ENCODE measurements at places on chromosomes 5 and 9.

- no peak for DNase-seq
Observed at GRCh38 chr5:54108136-54108535, 202.2 kb downstream of the ARL15 start.

DNA sequence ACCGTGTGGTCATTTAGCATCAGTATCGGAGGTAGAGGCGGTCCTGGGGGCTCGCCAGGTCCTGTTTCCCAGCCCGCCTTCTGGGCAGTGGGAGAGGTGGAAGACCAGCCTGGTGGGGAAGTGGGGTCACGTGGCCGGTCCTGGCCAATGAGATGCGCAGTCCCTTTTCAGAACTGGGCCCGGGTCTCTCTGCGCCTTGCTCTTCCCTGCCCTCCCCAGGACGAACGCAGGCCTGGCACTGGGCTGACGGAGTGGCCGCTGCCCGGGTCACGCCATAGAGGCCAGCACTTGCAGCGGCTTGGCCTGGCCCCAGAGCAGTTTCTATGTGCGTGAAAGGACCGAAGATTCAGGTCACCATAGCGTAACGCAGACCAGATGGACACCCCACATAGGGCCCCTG, 97.6 kb downstream of the OLFM1 start:
- DNase-seq, result no peak

DNA sequence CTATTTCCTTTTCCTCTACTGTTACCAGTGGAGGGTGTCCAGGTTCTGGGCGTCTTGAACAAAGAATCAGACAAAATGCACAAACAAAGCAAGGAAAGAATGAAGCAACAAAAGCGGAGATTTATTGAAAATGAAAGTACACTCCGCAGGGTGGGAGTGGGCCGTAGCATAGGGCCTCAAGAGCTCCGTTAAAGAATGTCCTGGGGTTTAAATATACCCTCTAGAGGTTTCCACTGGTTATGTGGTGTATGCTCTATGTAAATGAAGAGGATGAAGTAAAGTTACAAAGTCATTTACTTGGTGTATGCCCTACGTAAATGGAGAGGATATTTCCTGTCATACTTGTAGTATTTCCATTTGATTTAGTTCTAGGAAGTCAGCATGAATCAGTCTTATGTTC, 113.5 kb upstream of the MRPS30 start:
- no peak for DNase-seq

DNA sequence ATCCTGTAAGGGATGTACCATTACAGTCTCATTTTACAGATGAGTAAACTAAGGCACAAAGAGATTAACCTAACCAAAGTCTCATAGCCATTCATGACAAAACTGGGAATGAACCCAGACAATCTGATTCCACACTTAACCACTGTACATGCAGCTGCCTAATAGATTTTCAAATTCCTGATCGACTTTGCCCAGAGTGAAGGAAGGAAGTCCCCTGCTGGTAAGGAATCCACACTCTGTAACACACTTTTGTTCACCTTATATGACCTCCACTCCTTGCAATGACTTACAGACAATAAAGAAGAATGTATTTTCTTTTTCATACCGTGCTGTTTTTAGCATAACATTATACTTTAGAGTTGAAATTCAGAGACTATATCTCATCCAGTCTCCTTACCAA, 31.3 kb upstream of the PLPP6 start:
- DNase-seq, result no peak

GRCh38 chr9:79565245-79565644, 6.5 kb upstream of the TLE4 start:
- no peak for DNase-seq

GRCh38 chr5:28313321-28313951, 1275.0 kb upstream of the CDH9 start:
- DNase-seq, result no peak

- DNase-seq, result no peak
Observed at GRCh38 chr9:22211588-22212360, 202.7 kb upstream of the CDKN2B start.

DNA sequence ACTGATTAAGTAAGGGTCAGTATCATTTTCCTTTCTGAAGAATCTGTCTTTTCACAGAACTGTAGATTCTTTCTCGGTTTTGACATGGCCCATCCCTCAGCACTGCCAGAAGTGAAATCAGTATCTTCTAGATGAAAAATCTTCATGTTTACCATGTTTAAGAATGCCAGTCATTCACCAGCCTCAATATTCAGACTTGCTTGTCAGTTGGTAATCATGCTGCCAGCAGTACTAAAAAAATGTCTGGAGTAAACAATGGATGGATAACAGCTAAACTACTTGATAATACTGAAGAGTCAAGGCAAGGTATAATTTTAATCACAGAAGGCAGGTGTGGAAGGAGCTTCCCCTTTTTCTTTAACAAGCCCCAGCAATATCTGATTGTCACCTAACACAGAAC, 306.8 kb upstream of the DMAC1 start:
- no peak for DNase-seq

GRCh38 chr9:22041775-22042174, 32.7 kb upstream of the CDKN2B start:
- no peak for DNase-seq

DNA sequence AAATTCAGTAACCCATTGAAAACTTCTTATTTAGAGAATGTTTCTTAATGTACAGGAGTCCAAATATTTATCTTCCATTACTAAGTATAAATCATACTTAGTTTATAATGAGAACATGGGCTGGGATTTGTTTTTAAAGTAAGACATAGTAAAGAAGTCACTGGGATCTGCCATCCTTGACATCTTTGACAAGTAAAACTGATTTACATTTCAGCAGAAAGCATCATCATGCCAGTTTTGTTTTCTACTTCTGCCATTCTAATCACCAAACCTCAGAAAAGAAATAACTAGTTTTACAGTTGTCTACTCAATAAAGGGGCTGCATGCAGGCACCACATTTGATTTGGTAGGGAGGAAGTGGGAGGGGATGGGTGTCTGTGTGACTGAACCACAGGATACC, 221.7 kb upstream of the PPP1R2B start:
- no peak for DNase-seq

- no peak for DNase-seq
Observed at GRCh38 chr9:5608298-5609225, 20.3 kb upstream of the RIC1 start.

DNA sequence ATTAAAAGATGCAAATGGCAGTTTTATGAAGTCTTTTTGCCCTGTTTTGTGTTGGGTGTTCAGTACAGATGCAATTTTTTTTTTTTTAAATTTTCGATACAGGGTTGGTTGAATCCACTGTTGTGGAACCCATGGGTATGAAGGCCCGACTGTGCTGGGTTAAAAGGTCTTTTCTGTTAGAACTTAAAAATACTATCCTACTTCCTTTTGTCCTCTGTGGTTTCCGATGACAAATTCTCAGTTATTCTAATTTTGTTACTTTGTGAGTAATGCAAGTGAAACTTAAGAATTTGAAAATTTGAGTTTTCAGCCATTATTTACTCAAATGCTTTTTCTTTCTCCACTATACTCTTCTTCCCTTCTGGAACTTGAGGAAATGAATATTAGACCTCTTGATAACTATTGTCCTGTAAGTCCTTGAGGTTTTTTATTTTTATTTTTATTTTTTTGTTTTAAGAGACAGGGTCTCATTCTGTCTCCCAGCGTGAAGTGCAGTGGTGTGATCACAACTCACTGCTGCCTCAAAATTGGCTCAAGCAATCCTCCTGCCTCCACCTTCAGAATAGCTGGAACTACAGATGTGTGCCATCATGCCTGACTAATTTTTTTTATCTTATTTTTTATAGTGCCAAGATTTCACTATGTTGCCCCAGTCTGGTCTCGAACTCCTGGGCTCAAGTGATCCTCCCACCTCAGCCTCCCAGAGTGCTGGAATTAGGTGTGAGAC, 67.5 kb downstream of the ZCCHC7 start:
- no peak for DNase-seq

GRCh38 chr9:116844621-116845020, 157.5 kb downstream of the TRIM32 start:
- no peak for DNase-seq

- no peak for DNase-seq
Observed at GRCh38 chr5:131475541-131475941, 159.5 kb downstream of the RAPGEF6 start.

GRCh38 chr5:10360686-10361085, 7.2 kb downstream of the MARCHF6 start:
- DNase-seq, result no peak

GRCh38 chr9:106333481-106333880, 529.5 kb upstream of the ZNF462 start:
- no peak for DNase-seq

DNA sequence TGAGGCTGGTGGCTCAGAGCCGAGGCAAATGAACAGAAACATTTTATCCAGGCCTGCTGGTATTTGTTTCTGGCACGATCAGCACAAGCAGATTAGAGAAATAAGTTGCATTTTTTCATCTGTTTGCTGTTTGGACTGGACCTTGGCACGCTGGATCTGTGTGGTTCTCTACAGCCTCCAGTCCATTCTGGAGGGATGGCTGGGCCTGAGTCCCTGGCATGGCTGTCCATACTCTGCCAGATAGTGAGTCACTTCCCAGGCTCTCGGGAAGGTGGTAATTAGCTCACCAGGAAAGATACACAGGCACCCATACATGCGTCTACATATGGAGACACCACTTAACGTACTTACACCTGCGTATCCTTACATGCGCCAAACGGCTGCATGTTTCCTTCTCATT, 78.6 kb downstream of the SPRY4 start:
- DNase-seq, result no peak

GRCh38 chr5:90682278-90682677, 123.7 kb downstream of the ADGRV1 start:
- no peak for DNase-seq

DNA sequence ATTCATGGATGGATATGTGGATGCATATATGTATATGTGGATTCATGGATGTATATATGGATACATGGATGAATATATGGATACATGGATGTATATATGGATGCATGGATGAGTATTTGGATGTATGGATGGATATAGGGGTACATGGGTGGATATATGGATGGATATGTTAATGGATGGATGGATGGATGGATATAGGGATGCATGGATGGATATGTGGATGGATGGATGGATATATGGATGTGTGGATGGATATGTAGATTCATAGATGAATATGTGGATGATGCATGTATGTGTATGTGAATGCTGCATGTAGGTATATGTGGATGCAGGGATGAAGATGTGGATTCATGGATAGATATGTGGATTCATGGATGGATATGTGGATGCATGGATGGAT, 53.4 kb upstream of the SYNPO start:
- no peak for DNase-seq

- no peak for DNase-seq
Observed at GRCh38 chr5:96133341-96134079, 171.9 kb upstream of the ELL2 start.

GRCh38 chr9:134475011-134475790, 148.9 kb downstream of the RXRA start:
- no peak for DNase-seq

GRCh38 chr5:127941646-127942045, 141.9 kb upstream of the SLC12A2 start:
- DNase-seq, result no peak

- DNase-seq, result no peak
Observed at GRCh38 chr9:108545436-108545835, 310.4 kb downstream of the ACTL7B start.

DNA sequence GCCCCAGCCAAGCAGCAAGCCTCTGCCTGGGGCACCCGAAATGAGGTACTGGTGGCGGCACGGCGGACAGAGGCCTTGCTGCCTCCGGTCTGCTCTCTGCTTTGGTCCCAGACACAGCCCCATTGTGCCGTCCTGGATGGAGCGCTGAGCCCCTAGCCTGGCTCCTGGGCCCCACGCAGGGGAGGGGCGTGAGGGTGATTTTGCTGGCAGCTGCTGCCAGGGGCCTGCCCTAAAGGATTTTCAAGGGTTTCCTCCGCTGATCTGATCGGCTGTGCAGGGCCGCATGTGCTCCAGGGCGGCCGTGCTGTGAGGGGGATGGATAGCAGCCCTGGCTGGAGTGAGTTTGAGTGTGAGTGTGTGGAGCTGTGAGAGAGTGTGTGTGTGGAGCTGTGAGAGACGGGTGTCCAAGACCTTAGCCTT, 1.3 kb downstream of the GPSM1 start:
- DNase-seq, result no peak

DNA sequence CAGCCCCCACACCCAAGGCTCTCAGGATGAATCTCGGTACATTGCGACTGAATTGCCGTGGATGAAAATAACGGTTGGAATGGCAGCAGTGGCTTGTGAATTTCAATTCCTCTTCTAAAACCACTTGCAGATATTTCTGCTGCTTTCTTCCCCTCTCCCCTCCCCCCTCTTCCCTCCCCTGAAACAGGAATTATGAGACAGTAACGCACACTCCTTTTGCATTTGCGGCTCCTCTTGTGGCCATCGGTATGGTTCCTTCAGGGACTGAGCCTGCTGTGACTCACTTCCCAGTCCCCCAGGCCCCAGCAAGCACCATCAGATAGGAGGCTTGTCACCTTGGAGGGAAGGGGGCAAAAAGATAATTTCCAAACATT, 9.7 kb downstream of the DCANP1 start:
- no peak for DNase-seq

DNA sequence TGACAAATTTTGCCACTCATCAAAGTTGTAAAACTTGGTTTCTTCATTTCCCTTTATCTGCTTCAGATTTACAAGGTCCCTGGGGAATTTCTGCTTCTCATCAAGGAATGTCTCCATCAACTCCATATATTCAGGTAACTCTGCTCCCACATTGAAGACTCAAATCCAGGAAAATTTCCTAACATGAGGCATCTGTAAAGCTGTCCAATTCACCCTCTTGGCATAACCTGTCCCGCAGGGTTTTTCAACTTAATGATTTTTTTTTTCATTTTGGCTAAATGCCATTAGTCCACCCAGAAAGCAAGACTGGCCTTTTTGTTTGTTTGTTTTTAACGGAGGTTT, 50.2 kb upstream of the SLC30A5 start:
- DNase-seq, result no peak

DNA sequence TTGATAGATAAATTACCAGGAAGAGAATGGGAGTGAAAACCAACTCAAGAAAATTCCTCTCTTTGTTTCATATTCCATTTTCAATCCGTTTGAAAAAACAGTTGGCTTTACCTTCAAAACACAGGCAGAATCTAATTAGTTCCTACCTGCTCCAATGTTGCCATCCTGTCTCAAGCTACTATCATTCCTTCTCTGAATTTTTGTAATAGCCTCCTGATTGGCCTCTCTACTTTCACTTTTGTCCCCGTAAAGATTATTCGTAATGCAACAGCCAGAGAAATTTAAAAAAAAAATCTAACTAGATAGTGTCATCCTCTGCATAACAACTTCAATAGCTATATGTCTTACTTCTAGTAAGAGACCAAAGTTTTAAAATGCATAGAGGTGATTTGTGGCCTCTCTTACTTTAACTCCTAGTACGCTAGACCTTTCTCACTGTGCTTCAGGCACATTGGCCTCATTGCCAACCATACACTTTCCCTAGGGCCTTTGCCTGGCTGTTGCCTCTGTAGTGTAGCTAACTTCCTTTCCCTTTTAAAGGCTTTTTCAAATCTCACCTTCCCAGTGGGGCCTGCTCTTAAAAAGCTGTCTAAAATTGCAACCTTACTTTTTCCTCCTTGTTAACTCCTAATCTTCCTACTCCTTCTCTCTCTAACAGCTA, 311.3 kb upstream of the GRIN3A start:
- DNase-seq, result no peak
